Stimulated activated CD8-positive, alpha-beta memory T cell treated with anti-CD3 and anti-CD28 coated beads, Interleukin-4, amount 100 ng/mL, for 4 hours (primary cell): ENCODE measurements at places on chromosomes 7 and 10.

DNA sequence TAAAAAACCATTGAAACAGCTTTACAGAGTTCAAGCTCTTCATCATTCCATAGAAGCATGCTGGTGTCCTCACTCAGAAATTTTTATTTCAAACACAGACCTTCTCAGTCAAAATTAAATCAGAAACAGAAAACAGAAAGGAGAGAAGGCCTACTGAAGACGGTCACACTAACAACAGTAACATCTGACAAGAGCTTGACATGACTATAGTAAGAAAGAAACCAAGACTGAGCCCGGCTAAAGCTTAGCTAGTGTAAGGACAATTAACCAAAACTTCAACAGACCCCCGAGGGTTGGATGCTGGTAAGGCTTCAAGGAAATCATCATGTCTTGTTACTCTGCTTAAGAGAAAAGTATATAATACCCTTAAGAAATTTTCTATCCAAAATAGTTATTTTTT, 38.6 kb downstream of the MTPN start:
- DNase-seq = no peak

DNA sequence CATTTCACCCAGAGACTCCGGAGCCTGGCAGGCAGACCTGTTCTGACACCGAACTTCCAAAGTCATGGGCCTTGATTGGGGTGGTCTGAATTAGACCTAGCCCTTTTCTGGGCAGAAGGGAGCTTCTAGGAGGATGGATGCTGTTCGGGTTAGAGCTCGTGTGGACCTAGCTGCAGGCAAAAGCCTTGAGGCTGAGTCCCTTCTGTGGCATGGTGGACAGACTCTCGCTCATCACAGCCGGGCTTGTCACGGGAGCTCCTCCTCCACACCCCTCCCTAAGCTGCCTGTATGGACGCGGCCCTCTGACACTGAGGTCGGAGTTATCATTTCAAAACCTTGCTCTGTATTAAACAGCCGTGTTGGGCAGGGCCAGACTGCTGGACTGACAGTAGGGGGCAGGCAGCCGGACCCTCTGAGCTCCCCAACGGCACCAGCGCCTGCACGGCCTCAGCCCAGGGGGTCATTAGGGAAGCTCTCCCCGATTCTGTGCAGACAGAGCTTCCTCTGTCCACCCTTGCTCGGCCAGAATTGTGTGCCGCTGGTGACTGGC, 2.2 kb downstream of the IRF5 start:
- no peak for DNase-seq

- DNase-seq = no peak
Measured at GRCh38 chr10:23095966-23096801, 805 bp downstream of the MSRB2 start.

- no peak for DNase-seq
Measured at GRCh38 chr10:78038791-78039547, 5.3 kb downstream of the RPS24 start.

- DNase-seq = no peak
Measured at GRCh38 chr7:101814081-101814990, 3.1 kb upstream of the CUX1 start.

DNA sequence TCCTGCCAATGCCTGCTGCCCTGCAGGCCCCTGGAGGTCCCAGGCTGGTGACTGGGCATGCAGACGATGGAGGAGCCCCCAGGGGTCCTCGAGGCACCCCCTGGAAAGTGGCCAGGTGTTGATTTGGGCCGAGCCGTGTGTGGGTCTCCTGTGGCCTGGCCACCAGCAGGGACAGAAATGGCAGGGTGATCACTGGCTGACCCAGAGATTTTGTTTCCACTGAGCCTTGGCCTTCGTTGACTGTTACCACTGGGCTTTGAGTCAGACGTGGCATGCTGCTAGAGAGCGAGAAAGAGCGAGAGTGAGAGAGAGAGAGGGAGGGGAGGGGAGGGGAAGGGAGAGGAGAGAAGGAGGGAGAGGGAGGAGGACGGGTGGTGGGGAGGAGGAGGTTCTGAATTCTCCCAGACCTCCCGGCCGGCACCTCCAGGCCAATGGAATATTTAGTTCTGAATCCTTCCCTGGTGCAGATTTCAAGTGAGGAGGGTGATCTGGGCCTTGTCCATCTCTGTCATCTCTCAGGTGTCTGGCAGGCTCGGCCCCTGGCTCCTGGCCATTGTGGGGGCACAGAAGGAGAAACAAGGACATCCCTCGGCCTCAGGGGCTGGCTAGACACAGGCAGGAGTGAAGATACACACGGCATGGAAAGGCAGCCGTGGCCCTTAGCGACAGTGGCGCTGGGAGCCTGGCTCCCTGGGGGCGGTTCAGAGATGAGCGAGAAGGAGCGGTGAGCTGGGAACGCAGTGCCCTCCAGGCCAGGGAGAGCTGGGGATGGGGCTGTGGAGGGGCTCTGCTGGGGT, 58.2 kb downstream of the GLRX3 start:
- no peak for DNase-seq

- no peak for DNase-seq
Measured at GRCh38 chr10:109726473-109726872, 196.8 kb downstream of the XPNPEP1 start.

- DNase-seq = no peak
Measured at GRCh38 chr10:104273899-104274575, 5.1 kb downstream of the GSTO2 start.

- no peak for DNase-seq
Measured at GRCh38 chr7:26688936-26689506, 175.4 kb downstream of the SKAP2 start.
